Sigmoid colon (tissue), 7 donors: ENCODE measurements at places on chromosomes 2 and 18.

DNA sequence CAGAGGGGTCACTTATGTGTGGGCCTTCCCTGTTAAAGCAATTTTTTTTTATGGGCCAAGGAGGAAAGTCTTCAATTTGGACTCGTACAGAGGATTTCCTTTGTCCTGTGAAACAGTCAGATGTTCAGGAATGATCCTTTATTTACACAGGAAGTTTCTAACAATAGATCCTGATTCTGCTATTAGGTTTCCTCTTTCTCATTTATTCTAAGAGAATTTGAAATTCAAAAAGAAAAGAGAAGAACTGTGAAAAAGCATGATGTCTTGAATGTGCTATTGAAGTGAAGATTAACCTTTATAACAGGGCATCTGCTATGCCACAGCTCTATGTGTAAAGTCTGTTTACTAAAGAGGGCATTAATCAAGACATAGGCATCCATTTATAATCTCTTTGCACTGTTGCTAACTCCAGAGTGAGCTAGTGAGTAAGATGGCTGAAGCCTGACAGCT lies 105.3 kb upstream of the FAM98A start:
- DNase-seq, result no peak

- DNase-seq, result no peak
These were observed 1.8 kb upstream of the ZC3H8 start for GRCh38 chr2:112256654-112257053.

GRCh38 chr2:203492965-203493364 lies 42.1 kb downstream of the RAPH1 start:
- DNase-seq, result no peak

- DNase-seq, result no peak
These were observed 245.8 kb downstream of the ETAA1 start for GRCh38 chr2:67642961-67643360.

- DNase-seq, result no peak
These were observed 114.7 kb upstream of the STON1 start for GRCh38 chr2:48414980-48415835.

DNA sequence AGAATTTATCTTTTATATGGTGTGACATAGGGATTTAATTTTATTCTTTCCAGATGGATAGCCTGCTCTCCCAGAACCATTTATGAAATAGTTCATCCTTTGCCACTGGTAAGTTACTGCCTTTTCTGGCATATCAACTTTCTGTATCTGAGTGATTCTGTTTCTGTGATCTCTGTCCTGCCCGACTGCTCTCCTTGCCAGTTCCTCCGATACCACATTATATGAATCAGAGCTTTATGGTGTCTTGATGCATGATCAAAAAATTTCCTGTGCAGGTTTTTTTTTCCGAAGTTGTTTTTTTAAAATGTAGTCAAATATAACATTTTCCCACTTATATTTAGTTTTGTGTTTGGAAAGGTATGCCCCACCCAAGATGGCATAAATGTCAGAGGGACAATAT lies 242.5 kb downstream of the CYP26B1 start:
- no peak for DNase-seq

DNA sequence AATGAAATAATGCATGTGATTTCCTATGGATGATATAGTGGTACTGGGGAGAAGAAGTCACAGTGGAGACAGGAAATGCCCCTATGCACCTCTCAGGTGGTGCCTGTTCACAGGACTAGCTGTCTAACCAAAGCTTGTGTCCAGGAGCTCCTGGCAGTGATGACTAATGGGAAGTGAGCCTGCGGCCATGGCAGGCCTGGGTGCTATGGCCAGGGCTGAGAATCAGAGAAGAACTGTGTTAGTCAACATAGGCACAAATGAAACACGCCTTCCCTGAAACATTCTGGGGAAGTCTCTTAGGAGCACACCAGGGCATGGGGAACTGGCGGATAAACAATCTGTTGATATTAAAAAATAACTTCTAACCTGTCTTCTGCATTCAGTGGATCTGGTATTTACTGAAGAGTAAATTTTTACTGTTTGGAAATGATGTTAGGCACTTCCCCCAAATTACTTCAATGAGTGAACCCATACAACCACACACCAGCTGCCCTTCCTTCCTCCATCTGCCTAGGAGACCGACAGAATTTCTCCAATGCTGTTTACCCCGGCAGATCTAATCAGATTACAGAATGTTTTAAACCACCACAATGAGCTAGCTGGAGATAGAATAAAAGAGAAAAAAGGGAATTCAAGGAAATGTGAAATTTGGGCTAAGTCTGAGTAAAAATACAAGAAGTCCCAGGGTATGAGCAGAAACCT lies 67.4 kb downstream of the MEP1B start:
- no peak for DNase-seq

DNA sequence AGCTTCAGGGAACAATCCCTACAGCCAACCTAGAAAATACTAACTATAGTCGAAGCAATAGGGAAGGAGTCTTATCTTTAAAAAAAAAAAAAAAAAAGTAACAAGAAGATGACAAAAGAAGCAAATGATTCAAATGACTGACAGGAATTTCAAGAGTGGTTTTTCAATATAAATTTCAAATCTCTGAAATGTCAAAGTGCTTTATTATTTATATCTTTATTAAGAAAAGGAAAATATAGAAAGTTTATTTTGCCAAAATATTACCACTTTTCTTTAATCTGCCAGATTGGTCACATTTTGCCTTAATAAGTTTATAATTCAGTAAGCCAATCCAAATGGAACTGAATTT lies 63.5 kb upstream of the HNRNPA3 start:
- no peak for DNase-seq

DNA sequence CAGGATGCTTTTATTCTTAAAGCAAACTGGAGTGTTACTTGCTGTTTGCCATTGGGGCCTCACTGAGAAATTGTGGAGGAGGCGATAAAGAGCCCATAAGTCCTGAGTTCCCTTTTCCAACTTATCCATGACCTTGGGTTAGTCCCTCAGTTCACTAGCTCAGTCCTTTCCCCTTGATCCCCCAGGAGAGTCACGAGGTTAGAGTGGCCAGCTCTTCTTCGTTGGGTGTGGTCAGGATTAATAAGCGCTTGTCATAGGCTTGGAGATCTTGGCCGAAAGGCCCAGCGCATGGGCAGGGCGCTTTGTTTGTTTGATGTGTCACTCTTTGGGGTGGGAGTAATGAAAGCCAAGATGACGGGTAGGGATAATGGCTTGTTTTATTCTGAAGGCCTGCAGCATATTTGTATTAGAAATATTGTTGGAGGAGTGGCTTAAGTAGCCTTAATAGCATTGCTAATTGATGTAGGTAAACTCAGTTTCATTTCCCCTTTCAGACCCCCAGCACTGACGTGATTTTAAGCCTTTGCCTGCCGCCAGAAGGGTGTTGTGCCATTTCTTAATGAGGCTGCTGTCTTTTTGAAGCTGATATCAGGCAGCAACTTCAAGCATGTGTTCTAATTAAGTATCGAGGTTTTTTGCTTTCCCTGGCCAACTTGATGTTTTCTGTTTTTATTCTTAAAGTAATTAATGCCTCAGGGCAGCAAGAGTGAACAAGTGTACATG lies 15.7 kb downstream of the GRHL1 start:
- DNase-seq, result no peak

DNA sequence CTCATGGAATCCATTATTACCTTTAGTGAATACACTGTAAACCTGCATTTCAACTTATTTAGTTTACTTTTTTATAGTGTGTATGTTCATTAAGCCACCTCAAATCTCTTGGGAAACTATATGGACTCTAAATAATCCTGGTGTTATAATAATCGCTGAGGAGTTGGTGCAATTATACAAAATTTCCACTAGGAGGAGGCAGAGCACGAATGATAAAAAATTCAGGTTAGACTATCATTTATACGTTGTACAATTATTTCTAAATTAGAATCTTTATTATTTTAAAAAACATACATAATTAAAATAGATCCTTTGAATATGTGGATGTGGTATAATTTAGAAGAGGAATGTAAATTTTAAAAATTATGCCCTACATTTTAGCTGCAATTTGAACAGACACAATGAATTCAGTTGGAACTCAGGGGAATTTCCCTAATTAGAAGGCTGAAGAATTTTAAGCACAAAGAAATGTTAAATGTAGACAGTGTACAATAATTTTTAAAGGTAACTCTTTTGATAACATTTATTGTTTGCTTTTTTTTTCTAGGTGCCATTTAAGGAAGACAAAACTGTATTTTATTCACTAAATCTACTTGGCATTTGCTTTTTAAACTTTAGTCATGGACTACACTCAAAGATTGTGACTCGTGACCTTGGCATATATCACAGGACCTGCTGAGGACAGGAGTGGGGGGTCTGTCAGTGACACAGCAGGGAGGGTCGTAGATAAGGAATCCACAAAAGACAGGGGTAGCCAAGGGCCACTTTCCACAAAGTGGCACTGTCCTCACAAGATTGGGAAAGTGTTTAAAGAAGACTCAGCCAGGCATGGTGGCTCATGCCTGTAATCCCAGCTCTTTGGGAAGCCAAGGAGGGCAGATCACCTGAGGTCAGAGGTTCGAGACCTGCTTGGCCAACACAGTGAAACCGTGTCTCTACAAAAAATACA lies 45.5 kb downstream of the RAB12 start:
- no peak for DNase-seq

DNA sequence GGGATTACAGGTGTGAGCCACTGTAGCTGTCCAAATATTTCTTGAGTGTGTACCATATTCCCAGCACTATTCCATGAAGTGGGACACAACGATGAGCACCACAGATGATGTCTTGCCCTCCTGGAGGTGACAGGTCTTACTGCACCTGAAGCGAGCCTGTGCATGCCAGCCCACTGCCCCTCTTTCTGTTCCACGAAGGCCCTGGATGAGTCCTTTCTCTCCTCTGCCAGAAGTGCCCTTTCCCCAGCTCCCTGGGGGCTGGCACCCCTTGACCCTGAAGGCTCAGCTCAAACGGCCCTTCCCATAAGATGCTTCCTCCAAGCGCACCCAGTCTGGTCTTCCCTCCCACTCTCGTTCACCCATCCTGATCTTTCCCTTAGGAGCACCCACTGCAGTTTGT lies 5.5 kb downstream of the ATP6V1B1 start:
- peak; percentile 39 for DNase-seq

DNA sequence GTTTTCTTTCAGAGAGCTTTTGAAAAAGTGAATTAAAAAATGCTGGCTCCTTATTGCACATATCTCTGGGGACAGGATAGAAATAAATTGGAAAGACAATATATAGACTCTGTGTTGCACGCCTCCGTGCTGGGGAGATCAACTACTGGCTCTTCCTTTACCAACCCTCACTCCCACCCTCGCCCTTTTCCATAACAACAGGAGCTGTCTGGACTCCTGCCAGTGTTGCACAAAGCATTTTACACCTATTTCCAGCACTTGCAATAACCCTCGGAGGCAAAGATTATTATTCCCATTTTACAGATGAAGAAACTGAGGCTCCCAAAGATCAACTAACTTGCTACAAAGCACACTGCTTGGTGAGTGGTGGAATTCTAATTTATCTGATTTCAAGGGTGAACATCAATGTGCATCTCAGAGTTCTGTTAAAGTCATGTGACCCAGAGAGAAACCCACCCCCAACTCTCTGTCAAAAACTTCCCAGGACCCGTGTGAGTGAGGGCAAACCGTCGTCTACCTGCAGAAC lies 4.2 kb downstream of the CREG2 start:
- no peak for DNase-seq
